ENCODE measurements at places on chromosomes 16 and 17.

GRCh38 chr17:39863918-39864746 is at the start of gene IKZF3:
TSS of gene IKZF3 (minus strand) at chr17:39864312. CDS start at chr17:39864126, 186 bp downstream.
- ATAC-seq, result no peak

DNA sequence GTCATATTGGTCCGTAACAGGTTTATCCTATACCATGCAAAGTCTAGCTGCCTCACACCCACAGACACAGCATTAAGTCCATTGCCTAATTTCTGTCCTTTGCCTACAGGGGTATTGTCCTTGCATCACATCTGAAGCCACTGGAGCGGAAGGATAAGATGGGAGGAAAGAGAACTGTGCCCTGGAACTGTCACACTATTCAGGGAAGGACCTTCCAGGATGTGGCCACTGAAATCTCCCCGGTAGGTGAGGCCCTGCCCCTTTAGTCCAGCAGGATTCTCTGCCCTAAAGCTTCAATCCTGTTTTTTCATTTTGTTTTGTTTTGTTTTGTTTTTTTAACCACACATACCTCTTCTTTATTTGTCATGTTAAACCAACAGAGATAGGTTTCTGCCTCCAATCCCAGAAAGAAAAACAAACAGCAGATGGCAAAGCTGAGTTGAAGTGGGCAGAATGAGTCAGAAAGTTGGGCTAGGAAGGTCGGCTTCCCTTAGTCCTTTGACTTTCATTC is 2.2 kb upstream of the EFTUD2 start:
- no peak for ATAC-seq

DNA sequence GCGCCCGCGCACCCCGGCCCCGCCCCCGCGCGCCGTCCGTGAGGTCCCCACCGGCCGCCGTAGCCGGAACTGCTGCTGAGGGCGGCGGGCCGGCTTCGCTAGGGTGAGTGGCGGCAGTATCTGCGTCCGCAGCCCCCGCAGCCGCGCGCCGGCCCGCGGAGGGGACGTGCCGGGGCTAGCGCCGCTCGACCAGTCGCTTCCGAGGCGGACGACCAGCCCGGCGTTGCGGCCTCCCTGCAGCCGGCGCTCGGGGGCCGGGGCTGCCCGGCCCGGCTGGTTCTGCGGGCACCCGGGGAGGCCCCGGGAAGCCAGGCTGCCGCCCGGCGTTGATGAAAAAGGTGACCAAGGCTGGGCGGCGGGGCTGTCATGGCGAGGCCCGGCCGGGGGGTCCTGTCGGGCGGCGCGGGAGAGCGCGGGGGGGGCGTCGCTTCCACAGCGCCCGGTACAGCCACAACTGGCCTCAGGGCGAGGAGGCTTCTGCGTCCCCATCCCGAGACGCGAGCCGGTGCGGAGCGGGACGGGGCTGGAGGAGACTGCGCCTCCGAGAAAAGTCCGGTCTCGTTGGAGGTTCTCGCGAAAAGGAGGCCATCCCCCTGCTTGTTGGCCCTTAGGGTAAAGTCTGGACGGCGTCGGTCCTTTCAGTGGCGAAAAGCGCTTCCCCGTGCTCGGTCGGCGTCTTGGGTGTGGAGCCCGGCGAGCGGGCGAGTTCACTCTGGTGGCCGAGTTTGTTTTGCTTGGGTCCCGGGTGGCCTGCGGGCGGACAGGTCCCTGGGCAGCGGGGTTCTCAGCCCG is at the start of gene CRAMP1:
Gene CRAMP1, plus strand, starts transcription at position 41 of the 792 bp plus-strand sequence. CDS start 2,280 bp downstream, outside the sequence.
- no peak for ATAC-seq

DNA sequence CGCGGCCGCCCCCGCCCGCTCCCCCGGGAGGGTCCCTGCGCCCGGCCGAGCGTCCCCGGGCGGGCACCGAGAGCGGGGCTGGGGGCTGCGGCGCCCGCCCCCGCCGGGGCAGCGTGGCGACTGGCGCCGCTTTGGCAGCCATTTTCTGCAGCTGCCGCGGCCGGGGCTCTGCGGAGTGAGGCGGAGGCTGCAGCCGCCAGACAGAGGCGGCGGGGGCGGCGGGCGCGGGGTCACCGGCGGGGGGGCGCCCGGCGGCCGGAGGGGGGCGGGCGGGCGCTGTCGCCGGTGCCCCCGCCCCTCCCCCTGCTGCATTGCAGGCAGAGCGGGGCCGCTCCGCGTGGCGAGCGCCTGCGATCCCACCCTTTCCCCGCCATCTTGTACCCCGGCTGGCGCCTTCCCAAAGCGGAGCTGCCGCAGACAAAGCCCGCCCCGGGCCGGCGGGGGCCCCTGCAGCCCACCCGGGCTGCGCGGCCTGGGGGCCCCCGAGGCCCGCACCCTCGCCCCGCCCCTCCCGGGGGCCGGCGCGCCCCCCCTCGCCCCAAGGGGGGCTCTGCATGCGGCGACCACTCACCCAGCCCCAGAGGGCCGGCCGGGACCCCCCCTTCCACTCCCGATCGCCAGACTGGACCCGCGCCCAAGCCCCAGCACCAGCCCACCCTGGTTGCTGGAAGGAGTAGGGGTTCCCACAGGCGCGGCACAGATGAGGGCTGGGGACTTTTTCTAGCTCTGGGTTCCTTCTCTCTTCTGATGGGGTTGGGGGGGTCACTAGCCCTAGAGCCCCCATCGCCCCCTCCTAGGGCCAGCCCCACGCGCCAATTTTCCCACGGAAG is 16.6 kb upstream of the CBX8 start:
- no peak for ATAC-seq

DNA sequence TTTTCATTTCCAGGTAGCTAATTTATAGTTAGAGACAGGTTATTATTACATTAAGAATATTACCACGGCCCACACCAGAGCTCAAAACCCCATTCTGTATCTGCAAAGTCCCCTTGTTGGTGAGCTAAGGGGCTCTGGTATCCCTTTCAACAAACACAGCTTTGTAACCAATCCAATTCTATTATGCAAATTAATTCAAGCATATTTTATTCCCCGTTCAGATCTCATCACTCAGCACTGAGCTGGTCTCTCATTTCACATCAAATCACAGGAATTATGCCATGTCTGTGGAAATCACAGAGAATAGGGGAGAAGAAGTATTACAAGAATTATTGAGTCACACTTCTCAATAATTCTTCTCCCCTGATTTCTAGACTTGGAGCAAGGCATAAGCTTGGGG is 111.7 kb downstream of the CDH11 start:
- no peak for ATAC-seq

DNA sequence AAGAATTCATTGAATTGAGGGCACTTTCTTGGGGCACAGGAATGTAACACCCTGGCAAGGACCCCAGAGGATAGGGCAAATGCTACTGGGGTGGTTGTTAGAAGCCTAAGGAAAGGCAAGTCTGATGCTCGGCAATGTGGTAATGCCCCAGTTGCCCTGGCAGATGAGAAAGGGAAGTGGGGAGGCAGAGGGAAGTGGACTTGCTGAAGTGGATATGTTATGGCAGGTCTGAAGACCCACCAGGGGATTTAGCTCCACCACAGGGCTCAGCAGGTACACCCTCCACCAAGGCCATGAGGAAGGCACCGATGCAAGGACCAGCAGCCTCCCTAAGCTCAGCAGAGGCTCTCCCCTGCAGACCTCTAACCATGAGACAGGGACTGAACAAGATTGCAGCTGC is 184.8 kb downstream of the IRX5 start:
- ATAC-seq, result no peak

GRCh38 chr16:15404792-15405191 is 9.2 kb downstream of the MPV17L start:
- ATAC-seq, result peak; percentile 87

DNA sequence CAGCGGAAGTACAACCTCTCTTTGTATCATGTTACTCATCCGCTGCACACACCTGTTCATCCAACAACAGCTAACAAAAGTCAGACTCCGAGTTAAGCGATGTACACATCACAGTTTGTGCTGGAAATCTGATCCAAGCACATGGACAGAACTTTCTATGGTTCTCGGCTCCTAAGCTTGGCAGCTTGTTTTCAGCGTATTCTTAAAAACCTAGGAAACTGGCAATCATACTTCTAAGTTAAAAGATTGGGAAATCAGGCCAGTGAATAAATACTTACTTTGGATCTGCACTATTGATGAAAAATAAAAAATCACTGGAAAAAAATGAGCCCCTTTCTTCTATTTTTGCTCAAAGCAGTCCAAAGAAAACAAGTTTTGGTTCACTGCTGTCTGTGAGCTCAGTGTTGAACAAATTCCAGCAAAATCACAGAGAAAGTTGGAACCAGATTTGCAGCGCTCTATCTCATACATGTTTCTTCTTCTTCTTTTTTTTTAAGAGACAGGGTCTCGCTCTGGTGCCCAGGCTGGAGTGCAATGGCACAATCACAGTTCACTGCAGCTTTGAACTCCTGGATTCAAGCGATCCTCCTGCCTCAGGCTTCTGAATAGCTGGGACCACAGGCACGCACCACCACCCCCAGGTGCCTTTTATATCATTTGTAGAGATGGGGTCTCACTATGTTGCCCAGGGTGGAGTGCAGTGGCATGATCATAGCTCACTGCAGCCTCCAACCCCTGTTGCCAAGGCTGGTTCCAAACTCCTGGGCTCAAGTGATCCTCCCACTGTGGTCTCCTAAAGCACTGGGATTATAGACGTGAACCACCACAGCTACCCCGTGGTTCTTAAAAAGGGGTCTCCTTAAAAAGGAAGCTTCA is 71.6 kb upstream of the CREBBP start:
- peak; percentile 9 for ATAC-seq

GRCh38 chr16:717450-718245 is 2.7 kb downstream of the METRN start:
- ATAC-seq, result no peak

DNA sequence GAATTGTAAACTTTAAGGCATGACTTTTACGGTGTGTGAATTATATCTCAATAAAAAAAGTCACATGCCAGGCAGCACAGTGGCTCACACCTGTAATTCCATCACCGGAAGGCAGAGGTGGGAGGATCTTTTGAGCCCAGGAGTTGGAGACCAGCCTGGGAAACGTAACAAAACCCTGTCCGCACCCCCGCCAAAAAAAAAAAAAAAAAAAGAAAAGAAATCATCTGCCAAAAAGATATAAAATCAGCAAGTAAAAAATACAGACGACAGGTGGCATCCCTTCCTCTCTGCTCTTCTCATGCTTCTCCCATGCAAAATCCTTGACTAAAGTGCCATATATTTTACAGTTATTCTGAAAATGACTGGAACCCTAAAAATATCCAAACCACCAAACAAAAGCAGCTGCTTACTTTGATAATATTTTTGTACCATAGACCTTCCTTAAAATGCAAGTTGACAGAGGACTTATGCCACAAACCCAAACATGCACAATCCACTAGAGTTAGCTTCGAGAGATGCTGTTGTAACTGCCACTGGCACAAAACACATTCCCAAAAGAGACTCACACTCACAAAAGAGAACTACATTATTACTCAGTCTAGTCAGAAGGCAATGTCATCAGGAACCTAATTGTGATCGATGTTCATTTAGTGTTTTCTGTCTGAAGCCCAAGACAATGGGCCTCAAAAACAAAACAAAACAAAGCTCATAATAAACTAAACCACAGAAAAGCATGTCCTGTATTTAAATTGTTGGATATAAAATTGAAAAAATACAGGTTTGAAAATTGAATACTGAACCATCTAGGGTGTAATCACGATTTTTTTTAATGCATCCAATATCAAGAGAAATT is 2.4 kb downstream of the CRLF3 start:
- no peak for ATAC-seq

DNA sequence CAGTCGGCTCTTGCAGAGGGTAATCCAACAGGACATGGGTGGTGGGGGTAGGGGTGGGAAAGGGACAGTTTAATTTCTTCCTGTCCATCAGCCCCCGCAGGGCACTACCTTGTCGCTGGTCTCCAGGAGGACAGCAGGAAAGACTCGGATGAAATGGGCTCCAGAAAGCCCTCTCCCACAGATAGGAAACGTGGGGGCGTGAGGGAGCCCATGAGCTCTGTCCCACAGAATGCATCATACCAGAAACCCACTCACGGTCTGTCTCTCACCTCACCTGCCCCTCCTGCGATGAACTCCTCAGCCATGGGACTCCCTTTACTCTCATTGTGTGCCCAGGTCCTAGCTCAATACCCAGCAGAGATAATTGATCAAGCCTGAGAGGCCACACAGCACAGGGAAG is 240.1 kb downstream of the GSG1L start:
- ATAC-seq, result no peak

GRCh38 chr16:11501632-11502031 is 85.1 kb downstream of the LITAF start:
- no peak for ATAC-seq

DNA sequence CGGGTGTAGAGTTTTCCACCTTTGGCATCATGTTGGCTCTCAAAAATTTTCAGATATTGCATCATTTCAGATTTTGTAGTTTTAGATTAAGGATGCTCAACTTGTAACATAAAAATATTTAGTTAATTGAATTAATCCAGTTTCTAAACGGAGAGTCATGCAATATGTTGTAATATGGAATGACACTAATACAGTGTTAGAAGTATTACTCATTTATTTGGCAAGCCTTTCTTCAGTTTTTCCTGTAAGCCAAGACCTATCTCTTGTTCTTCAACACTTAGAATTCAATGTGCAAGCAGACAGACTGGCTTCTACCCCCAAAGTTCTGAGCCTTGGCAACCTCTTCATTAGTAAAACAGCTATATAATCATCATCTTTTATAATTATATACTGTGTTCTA is 985.0 kb upstream of the GOT2 start:
- no peak for ATAC-seq

DNA sequence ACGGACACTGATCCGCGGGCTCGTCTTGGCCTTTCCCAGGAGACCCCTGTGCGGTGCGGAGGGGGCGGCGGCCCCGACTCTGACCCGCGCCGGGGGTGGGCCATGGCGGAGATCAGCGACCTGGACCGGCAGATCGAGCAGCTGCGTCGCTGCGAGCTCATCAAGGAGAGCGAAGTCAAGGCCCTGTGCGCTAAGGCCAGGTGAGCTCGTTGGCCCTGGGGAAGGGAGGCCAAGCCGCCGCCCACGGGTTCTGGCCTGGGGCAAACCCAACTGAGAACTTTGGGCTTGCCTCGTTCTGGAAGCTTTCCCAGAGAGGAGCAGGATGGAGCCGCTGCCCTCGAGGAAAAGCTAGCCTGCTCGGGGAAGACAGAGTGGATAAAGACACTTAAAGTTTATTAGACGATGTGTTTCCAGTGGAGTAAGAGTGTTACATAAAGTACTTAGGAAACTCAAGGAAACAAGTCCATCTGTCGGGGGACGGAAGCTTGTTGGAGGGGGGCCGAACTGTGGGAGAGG is 540 bp downstream of the PPP4C start:
- peak; percentile 11 for ATAC-seq

DNA sequence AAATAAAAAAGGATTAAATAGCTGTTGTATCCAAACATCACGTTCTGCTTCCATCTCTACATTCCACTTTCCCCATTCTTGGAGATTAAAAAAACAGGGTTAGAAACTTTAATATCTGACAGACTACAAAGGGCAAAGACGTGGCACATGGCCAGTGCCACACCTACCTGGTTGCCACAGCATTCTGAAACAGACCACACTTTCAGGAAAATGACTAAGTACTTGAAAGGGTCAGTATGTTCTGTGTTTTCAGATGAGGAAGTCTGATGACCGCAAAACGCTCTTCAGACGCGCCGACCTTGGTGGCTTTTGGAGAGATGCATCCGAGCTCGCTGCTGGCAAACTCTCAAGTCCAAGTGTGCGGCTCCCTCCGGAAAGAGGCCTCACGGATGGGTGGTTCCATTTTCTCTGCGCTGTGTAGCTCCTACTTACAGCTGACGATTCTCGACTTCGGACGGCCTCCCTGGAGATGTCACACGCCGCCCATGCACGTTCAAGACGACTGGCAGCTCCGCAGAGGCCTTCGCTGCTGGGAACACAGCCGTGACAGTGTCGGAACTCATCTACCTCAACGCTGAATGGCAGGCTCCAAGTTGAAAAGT is 15.5 kb downstream of the MAP1LC3B start:
- ATAC-seq, result peak; percentile 70

- no peak for ATAC-seq
Measured at GRCh38 chr17:64297467-64298088, 34.5 kb upstream of the TEX2 start.

- no peak for ATAC-seq
Measured at GRCh38 chr16:86697715-86698114, 119.4 kb downstream of the FOXL1 start.
